ENCODE measurements at places on chromosomes 3 and 15.
A peak's percentile ranks its signal among the peaks of the same experiment; 100 is the strongest.

DNA sequence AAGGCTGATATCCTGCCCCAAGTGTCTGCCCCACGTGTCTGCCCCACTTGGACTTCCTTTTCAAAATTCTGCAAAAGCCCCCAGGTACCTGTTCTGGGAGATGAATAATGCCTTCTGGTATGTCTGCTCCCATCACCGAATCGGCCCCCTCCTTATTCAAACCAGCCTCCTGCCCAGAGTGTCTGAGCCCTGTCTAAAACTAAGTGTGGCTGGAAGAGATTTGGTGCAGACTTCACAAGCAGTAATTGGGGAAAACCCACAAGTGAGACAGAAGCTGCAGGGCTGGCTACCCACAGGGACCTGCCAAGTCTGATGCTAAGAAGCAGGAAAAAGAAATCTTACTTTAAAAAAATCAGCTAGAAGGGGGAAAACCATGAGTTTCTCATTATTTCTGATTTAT is 85.1 kb downstream of the DUT start:
- DNase-seq: no peak

DNA sequence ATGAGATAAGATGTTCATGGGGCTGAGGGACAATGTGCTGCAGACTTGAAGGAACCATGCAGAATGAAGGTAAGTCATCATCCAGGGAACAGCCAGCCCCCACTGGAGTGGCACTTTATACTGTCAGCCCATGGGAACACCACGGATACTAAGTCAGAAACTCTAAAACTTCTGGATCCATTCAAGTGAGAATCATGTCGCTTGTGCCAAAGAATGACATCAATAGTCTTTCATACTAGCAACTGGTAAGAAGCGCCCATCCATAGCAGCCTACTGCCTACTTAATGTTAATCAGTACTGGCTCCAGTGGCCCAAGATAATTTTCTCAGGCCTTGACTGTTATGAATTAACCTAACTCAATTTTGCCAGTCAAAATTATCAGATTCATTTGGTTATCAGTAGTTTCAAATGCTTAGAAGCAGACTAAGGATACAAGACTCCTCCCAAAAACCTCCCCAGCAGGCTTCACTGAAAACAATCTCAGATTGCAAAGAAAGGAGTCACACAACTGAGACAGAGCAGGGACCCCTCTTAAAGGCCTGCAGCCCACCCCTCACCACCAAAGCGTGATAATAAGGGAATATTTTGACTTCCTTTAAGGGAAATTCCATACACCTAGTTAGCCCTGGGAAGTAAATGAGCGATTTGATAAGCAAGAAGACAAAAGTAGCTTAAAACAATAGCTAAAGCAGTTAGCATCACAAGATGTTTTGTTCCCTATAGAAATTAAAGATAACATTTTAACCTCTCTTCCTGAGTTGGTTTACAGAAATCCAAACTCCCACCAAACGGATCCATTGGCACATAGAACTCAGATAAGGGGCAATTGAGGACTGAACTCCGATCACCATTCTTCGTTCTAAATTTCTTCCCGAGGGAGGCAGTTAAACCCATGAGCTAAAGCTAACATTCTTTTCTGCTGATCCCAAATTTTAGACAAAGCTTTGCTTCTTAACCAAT is 98.8 kb downstream of the TGFBR2 start:
- peak; percentile 42 for DNase-seq

DNA sequence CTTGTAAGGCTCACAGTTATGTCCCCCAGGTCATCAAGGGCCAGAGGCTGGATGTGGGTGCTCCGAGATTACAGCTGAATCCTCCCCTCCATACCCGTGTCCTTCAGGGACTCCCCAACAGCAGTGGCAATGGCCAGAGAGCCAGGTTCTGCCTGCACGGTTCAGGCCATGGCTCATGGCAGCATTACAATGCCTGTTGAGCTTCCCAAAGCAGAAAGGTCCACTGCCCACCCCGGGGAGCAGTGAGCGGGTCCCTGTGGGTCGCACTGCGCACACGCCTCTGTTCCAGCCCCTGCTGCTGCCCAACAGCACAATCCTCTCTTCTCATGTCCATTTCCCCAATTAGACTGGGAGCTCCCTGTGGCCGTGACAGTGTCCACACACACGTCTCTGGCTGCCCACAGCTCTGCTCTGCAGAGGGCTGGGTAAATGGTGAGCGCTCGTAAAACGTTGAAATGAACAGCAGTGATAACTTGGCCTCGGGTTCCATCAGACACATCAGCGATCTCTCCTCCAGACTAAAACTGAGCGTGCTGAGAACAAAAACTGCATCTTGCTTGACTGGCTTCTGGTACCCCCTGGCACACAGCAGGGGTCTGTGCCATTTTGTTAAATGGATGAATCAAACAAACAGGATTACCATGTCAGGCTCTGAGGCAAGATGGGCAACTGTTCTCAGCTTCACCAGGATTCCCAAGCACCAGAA is 80.4 kb downstream of the VGLL4 start:
- no peak for DNase-seq

DNA sequence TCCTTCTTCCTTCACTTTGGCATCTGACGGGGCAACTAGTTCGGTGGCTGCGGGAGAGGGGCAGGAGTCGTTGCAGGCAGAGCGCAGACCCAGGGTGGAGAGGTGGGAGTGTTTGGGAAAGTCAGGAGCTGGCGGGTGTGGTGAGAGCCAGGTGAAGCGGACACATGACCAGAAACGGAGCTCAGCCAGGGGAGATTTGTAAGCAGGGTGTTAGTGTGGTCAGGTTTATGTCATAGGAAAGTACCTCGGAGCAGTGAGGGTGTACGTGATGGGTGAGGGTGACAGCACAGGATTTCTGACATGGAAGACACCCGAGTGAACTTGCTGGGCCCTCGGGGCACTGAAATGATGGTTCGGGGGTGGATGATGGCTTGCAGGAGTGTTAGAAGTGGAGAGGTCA is 247.4 kb upstream of the TPM1 start:
- no peak for DNase-seq

DNA sequence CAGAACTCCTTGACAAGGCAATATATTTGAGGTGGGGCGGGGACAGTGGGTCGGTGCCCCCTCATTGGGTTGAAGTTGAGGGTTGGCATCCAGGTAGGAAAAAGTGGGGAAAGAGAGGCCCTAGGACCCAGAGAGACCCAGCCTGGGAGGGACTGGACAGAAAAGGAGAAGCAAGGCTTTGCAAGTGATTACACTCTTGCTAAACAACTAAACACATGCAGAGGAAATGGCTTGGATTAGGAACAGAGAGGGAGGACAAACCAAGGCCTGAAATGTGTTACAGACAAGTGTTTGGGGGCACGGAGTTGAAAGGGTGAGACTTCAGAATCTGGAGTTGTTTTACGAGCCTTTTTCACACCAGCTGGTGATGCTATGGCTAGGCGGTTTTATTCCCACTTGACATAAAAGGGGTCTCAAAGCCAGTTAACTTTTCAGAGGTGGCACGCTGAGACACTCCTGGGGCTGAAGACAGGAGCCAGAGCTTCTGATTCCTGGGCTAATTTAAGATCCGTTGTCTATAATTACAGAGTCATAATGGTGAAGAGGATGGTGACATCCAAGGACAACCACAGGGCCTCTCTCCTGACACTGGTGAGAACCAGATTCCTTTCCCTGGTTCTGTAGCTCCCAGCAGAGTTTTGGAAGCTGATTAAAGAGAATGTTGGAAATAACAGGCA is 7.7 kb upstream of the KCTD6 start:
- no peak for DNase-seq

DNA sequence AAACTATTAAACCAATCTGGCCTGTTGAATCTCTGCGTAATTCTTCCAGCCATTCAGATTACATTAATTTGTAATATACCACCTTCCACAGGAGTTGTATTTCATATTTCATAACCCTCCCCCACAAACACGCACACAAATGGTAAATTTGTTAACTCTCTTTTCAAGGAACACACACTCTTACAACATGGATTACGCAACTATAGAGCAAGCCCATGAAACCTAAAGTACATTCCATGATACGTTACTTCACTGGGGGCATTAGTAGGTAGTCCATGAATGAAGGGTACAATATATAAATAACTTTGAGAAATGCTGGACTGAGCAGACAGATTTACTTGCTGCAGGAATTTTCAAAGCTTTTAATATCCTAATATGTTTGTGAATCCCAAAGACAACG is 65.0 kb downstream of the TRIM69 start:
- DNase-seq: no peak

DNA sequence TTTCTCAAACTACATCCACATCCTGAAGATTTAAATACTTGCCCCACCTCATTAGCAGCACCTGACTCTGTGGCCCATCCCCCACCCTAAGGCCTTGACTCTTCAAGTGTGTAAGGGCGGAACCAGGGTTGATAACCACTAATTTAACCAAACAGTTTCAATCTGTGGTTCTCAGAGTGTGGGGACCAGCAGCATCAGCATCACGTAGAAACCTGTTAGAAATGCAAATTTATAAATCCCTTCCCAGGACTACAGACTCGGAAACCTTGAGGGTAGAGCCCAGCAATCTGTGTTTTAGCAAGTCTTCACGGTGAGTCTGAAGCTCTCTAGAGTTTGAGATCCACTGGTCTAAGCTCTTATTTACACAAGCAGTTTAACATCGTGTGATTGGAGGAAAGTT is 12.4 kb downstream of the GNB4 start:
- peak; percentile 3 for DNase-seq

DNA sequence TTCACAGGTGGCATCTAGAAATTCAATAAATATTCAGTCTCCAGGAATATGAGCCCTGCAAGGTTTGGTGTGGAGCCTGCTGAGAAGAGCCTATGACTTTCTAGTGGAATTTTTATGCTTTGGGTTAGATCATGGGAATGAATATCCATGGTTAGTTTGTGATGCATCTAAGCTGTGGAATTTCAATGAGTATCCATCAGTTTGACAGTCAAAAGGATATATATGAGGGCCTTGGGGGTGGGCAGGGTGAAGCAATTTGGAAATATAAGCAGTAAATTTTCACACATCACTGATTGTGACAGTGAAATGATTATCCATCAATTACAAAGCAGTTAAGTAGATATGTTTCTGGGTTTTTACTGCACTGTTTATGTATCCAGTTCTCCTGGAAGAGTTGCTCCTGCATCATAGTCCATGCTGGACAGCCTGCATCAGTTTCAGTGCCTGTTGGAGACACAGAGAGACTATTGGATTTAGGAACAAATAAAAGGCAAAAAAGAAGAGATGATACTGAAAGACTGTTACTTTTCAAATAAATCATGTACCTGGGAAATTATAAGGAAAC is 530.8 kb downstream of the MFSD1 start:
- DNase-seq: no peak

- no peak for DNase-seq
Observed at GRCh38 chr3:65128346-65128745, 440.5 kb upstream of the ADAMTS9 start.

DNA sequence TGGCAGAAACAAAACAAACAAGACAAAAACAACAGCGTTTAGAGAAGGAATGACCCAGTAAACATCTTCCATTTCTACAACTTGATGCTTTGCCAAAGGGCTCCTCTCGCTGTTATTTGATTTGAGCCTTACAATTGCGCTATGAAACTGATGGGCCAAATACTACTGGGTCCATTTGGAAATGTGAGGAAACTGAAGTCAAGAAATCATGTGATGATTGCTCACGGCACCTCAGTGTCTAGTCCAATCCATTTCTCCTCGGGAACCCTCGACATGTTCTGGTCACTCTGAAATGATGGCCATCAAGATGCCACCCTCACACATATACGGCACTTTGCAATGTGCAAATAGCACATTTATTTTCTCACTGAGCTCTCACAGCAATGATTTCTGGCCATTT is 136.0 kb downstream of the UACA start:
- DNase-seq: no peak

DNA sequence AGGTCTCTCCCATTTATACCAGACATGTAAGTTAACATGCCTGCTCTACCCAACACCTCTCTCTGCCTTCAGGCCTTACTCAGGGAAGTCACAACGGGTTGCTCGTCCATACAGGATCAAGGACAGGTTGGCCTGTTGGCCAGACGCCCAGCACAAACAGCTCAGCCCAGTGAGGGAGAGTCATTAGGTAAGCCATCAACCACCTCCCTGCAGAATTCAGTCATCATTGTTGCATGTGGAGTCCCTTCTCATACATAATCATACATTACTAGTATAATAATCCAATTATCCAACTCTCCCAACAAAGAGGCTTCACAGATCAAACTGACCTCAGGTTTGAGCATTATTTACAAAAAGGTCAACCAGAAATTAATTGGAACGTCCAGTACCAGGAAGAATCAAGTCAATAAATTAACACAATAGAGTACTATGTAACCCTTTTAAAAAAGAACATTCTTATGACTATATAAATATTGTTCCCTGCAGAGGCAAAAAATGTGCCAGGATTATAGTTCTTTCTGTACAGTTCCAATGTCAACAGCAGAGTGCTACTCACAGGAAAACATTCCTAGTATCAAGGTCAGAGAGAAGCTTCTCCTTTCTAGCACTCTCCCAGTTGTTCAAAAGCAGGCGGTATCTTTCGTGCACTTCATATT is 33.2 kb downstream of the HOMER2 start:
- peak; percentile 94 for DNase-seq

DNA sequence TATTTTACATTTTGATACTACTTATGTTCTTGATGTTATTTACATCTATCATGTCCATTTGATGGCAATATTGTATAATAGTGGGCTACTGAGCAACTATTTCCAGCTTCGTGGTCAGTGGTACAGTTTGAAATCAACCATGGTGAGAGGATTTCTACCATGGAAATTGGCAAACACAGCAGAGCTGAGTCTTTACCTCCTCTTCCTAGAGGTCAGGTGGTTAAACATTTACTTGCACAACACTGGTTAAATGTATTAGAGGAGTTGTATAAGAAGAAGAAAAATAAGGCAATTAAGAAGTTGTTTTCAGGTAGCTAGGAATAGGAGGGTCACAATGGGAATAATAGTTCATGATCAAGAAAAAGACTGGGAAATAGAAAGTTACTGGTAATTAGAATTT is 7.2 kb upstream of the PPM1L start:
- DNase-seq: no peak

- no peak for DNase-seq
Observed at GRCh38 chr3:126314790-126315658, 42.2 kb downstream of the KLF15 start.

DNA sequence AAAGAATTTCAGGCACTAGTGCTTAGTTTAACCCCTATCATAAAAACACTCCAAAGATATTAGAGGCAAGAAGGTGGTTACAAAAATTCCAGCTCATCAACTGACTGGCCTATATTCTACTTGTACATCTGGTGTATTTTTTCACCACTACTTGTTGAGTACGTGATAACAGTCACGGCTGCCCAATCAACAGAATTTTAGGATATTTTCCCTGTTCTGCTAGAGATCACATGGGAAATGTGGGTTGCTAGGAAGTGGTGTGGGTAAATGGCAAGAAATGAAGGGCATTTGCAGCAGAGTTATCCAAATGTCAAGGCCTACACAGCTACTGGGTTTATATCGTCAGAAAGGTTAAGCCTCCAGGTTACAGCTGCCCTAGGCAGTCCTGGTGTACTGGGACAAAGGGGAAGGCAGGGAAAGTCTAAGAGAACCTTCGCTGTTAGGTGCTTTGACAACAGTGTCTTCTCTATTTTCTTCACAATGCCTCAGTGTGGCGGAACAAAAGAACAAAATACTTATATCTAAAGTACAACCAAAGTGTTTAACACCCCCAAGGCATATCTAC is 81.9 kb downstream of the FMN1 start:
- no peak for DNase-seq
